ENCODE measurements at places on chromosomes 5 and 9. TPM values are rescaled to one million over a fixed set of nuclear protein-coding genes. Genes with fewer than 3 reads are reported as not detected.

DNA sequence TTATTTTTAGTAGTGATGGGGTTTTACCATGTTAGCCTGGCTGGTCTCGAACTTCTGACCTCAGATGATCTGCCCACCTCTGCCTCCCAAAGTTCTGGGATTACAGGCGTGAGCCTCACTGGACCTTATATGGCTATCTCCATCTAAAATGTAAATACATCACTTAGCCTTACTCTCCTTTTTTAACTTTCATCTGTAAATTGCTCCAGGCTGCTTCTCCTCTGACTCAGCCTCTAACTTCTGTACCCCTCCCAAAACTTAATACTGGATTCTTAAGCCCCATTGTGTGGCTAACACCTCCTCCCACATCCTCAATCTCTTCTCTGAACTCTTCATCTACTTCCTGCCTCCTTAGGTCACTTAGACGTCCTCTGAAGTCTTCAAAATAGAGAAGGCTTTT, 4.0 kb downstream of the SNX30 start:
- DNase-seq = no peak
- peaks cover 1% of the 10 kb centered on the region for H3K4me1 ChIP-seq
- no peak overlapping the region for H3K4me3 ChIP-seq

GRCh38 chr5:166436872-166437271, 1854.6 kb upstream of the WWC1 start:
- no peak for DNase-seq
- no peak overlapping the region for H3K27ac ChIP-seq
- H3K4me1 ChIP-seq = no peaks in the 10 kb centered on the region

GRCh38 chr5:27494887-27495286, 456.5 kb upstream of the CDH9 start:
- H3K27me3 ChIP-seq = no peaks in the 10 kb centered on the region
- no peak overlapping the region for H3K4me3 ChIP-seq
- no peak overlapping the region for H3K27ac ChIP-seq
- no peaks in the 10 kb centered on the region for H3K4me1 ChIP-seq

- no peaks in the 10 kb centered on the region for H3K27me3 ChIP-seq
- DNase-seq = no peak
- H3K36me3 ChIP-seq = no peaks in the 10 kb centered on the region
- no peaks in the 10 kb centered on the region for H3K4me1 ChIP-seq
- no peak overlapping the region for H3K27ac ChIP-seq
Measured at GRCh38 chr5:111528056-111528455, 15.7 kb upstream of the STARD4 start.

GRCh38 chr5:154644745-154645411, 110.3 kb upstream of the LARP1 start:
- H3K27me3 ChIP-seq = no peaks in the 10 kb centered on the region
- H3K4me1 ChIP-seq = no peaks in the 10 kb centered on the region
- no peaks in the 10 kb centered on the region for H3K36me3 ChIP-seq
- no peak for DNase-seq

DNA sequence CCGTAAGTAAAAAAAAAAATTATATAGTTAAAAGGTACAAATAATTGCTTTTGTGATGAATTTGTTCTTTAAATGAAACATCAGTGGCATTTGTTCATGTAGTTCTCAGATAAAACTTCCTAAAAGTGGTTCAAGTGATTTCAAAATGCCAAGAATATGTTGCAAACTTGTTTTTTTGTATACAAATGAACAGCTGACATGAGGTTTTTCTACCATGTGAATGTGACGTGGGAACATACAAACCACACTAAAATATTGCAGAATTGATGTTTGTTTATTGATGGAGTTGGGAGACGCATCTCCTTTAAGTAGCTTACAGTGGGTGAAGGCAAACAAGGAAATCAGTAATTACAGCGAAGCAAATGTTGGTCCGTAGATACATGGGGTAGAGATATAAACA, 16.9 kb downstream of the BASP1 start:
- DNase-seq = no peak
- no peaks in the 10 kb centered on the region for H3K36me3 ChIP-seq
- H3K4me3 ChIP-seq = no peak overlapping the region
- H3K27ac ChIP-seq = no peak overlapping the region
- H3K27me3 ChIP-seq = no peaks in the 10 kb centered on the region
- peaks cover 5% of the 10 kb centered on the region for H3K4me1 ChIP-seq

GRCh38 chr9:135498381-135499126, 1.9 kb upstream of the MRPS2 start:
- peak; percentile 57 for DNase-seq
- no peak overlapping the region for H3K27ac ChIP-seq
- H3K27me3 ChIP-seq = no peaks in the 10 kb centered on the region
- no peaks in the 10 kb centered on the region for H3K4me1 ChIP-seq

DOCK8 gene
- total RNA-seq = 20.2 TPM

ANKRA2 gene
- 26.4 TPM for total RNA-seq

Data from aorta (tissue), 5 donors.